ENCODE measurements at places on chromosomes 2 and 18.
A peak's percentile ranks its signal among the peaks of the same experiment; 100 is the strongest.

- DNase-seq: no peak
These were observed 100.8 kb upstream of the HAAO start for GRCh38 chr2:42893047-42893758.

DNA sequence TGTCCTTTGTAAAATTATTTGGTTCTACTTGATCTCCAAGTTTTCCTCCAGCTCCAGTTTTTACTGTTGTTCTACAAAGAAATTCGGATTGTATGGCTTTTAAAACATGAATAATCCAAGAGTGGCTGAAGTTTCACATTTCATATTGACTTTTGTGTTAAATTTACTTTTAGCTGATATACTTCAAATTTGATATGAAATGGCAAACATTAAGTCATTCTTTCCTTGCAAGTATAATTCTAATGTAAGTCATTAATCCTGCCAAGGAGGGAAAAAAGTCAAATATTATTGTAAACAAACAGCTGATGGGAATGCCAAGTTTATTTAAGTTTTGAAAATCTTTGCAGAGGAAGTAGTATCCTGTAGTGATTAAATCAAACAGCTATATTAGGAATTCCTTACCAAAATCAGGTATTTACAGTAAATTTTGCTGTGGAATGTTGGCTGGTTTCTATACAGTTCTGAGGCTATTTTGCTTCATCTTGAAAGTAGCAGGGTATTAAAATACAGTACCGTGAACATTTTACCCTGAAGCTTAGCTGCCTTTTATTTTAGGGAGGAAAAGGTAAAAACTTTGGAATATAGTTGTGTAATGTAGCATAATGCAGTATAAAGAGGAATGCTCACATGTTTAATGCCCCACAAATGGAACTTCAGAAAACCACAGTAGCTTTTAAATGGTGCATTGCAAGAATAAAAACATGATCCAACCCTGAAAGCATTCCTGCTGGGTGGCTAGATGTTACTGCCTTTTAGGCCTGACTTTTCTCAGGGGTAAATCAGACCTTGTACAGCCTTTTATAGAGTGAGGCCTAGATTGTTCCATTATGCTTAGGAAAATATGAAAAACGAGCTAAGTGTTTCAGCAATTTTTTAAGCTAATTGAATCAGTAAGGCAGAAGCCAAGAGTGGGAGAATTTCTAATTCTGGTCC is 62.7 kb upstream of the NT5C1B start:
- DNase-seq: no peak

- DNase-seq: no peak
These were observed 820 bp downstream of the TMBIM1 start for GRCh38 chr2:218291318-218292047.

- no peak for DNase-seq
These were observed 469.7 kb downstream of the CDH2 start for GRCh38 chr18:27707201-27707600.

DNA sequence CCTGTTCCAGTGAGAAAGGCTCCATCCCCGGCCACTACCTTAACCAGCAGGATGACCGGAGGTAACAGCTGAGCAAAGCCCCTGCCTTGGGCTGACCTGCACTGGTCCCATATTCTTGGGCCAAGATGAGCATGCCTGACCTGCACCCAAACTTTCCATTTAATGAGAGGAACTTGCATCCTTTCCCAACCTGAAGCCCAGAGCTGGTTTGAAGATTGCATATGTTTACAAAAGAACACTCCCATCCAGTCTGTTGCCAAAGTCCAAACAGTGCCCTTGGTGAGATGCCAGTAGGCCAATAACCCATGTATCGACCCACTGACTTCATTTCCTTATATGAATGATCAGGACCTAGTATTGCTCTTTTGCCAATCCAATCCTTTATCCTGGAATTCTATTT is 5.5 kb upstream of the NPAS2 start:
- DNase-seq: no peak

- no peak for DNase-seq
These were observed 427.6 kb downstream of the BCL11A start for GRCh38 chr2:60125611-60126426.

GRCh38 chr2:86779971-86780370 is 10.7 kb downstream of the CD8A start:
- DNase-seq: no peak

DNA sequence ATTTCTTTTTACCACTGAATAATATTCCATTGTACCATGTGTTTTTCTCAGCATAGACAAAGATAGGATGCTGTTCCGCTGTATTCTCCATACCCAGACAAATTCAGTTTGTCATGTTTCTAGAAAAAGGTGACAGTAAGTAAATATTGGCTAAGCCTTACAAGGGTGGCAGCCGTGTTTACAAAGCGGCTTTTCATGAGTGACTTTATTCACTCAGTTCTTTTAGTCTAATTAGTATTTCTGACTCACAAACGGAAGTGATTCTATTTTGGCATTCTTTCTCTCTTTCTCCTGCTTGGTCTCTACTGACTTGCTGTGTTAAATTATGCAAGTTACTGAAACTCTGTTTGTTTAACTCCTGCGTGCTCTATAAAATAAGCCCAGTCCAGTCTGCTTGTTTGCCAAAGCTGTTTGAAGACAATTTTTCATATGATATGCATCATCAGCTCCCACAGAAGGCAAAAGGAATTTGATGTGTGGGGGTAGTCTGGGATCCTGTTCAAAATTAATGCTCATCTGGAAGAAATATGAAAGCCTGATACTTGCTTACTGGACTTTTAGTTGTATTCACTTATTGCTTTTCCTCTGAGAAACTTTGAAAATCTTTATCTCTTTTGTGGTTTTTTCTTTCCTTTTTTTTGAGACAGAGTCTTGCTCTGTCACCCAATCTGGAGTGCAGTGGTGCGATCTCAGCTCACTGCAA is 2.3 kb upstream of the PLEKHH2 start:
- DNase-seq: no peak

DNA sequence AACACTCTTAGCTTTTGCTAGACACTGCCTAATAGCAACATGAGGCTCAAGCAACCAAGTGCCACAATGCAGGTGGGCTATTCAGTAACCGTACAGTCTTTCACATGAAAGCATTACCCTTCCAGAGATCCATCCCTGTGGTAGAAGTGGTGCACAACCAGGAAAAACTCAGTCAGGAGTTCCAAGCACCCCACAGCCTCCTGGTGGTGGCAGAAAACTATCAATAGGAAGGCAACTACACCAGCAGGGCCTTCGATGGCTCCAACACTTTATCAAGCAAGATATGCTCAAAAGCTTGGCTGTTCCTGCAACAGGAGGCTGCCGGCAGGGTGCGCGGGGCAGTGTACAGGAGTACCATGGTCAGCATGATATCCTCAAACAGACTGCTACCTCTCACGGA is 176.1 kb upstream of the DLGAP1 start:
- no peak for DNase-seq

DNA sequence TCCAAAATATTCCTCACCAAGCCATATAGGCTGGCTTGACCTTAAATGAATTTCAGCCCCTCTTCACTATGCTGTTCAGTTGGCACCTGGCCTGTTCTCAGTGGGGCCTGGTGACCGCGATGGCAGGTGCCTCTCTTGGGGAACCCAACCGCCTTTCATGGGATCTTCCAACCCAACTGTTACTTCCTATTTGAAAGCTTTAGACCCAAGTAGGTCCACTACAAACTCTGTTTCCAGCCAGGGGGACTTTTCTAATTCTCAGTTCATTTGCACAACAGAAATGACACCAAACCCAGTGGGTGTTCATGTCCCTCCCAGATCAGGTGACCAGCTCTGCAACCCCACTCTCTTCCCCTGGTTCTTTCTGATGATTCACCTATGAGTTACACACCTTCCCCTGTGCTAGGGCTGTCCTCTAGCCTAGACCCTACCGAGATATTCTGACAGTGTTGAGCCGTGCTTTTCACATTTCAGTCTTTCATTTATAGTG is 35.6 kb upstream of the NDUFV2 start:
- DNase-seq: no peak

- no peak for DNase-seq
These were observed 79.6 kb downstream of the WDSUB1 start for GRCh38 chr2:159206736-159207380.

GRCh38 chr2:17878281-17879136 is at the start of gene KCNS3:
KCNS3 (plus strand) TSS chr2:17878667; CDS start chr2:17931009, 52,342 bp downstream.
- no peak for DNase-seq

DNA sequence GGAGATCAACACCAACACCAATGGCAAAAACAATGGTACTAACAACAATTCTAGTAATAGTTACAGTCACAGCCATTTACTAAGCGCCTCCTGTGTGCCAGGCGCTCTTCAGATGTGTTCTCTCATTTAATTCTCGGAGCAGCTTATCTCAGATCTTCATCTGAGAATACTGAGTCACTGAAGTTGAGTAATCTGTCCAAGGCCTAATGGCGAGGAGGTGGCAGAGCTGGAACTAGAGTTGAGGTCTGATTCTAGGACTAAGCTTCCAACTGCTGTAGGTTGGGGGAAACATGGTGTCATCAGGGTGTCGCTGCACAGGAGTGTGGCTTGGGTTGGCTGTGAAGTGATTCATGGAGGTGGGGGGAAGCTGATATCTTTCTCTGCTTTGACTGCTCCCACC is 156.1 kb downstream of the DYSF start:
- no peak for DNase-seq

DNA sequence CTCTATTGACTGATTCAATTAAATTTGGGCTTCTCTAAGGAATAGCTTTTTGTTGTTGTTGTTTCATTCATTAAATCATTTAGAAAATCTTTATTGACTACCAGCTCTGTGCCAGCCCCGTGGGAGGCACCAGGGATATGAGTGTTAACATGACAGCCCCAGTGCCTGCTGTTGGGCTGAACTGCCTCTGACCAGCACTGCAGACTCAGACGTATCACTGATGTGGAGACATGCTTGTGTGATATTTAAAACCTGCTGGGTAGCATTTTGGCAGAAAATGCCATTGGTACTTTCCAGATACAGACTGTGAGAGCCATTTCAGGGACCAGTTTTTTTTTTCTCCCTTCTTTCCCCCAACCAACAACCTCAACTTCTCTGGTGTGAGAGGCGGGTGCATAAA is 38.6 kb upstream of the KCNF1 start:
- DNase-seq: no peak

DNA sequence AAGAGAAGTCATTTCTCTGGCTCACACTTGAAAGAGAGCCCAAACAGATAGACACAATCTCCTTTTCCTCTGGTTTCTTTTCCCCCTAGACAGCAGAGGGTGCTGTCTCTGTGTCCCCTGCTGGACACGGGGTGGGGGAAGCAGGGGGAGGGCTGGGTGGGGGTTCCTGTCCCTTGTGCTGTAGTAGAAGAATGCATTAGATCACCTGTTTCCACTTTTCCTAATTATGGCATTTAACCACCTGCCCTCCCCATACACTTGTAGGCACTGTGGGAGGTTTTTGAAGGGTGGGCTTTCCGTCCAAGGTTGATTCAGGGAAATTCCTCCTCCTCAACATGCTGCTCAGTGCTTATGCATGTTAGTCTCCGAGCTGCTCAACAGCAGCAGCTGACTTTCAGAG is 206.2 kb upstream of the EPAS1 start:
- DNase-seq: no peak

DNA sequence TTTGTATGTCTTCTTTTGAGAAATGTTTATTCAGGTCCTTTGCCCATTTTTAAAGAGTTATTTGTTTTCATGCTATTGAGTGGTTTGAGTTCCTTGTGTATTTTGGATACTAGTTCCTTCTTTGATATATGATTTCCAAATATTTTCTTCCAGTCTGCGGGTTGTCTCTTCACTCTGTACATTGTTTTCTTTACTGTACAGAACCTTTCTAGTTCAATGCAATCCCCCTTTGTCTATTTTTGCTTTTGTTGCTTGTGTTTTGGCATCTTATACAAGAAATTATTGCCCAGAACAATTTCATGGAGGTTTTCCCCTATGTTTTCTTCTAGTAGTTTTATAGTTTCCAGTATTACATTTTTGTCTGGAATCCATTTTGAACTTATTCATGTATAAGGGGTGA is 62.5 kb upstream of the ACVR1C start:
- no peak for DNase-seq

- peak; percentile 50 for DNase-seq
These were observed 803.6 kb upstream of the FANCL start for GRCh38 chr2:59044736-59045135.

DNA sequence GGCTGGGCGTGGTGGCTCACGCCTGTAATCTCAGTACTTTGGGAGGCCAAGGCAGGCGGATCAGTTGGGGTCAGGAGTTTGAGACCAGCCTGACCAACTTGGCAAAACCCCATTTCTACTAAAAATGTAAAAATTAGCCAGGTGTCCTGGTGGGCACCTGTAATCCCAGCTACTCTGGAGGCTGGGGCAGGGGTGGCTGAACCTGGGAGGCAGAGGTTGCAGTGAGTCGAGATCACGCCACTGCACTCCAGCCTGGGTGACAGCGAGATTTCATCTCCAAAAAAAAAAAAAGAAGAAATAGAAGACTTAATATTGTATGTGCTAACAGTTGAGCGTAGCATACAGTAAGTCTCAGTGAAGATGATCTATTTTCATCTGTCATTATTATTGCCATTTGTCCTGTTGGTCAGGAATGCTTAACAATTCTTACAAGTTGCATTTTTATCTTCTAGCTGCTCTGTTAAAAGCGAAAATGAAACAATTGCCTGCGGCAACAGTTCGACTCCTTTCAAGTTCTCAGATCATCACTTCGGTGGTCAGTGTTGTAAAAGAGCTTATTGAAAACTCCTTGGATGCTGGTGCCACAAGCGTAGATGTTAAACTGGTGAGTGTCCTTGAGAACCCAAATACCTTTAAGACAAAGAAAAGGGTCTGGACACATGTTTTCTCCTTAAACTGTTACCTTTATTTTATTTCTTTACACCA is 7.2 kb downstream of the PMS1 start:
- no peak for DNase-seq

DNA sequence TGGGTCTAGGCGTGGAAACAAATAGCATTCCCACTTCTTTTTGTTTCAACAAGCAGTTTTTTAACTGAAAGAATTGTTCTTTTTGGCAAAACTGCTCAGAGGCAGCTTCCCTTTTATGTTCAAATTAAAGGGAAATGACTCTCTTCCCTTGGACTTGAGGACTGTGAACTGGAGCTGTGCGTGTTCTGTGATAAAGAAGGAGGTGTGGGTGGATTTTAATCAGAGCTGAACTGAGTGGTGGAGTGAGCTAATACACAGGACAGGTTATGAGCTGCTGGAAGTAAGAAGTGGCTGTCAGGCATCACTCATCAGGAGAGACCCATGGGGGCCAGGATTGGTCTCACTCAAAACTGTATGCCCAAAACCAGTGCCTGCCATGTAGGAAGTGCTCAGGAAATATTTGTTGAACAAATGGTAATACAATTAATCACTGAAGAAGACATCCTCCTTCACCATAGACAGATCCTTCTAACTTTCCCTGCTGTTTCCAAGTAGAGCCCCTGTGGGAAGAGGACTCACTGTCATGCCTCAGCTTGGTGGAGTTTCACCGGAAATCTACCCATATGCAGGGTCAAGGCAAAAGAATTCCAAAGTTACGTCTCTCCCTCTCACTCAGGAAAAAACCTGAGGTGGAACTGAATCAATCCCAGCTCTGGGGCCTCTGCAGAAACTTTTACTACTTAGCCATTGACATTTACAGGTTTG is 55.9 kb downstream of the FEZ2 start:
- no peak for DNase-seq

All from bone marrow (tissue), 2 donors.